Caudate nucleus (tissue), 63 donors: ENCODE measurements at places on chromosomes 12 and 14.

- DNase-seq: no peak
Observed at GRCh38 chr12:750366-751191, 1.8 kb upstream of the WNK1 start.

DNA sequence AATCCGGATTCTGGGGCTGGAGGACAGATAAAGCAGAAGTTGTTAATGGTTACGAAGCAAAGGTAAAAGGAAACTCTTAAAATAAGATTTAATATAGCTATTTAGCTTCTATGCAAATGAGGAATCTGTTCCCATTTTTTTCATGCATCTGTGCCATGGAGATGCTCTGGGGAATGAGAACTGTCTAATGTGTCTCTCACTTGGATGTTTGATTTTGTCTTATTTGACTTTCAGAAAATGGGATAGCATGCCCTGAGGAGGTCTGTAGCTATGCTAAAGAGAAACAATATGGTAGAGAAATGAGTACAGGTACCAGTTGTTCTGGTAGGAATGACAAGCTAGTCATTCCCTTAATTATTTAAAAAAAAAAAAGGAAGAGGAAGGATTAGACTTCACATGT is 24.3 kb downstream of the C12orf76 start:
- DNase-seq: no peak

GRCh38 chr14:94355191-94355794 is 32.2 kb upstream of the SERPINA6 start:
- DNase-seq: peak; percentile 10

DNA sequence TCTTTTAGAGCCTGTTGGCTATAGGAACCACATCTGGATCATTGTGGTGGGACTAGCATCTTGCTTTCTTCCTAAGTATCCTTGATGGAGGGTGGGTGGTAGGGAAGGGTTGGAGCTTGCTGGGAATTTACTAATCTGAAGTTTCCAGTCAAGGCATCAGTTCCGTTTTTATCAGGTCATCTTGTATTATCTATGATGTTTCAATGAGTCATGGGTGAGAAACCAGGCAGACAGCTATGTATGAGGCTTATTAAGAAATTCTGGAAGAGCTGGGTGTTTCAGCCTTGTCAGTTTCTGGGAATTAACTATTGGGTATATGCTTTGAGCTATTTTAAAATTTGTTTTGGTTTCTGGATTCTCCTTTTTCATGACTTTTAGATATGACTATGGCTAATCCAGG is 11.3 kb downstream of the TSFM start:
- DNase-seq: no peak

- DNase-seq: no peak
Observed at GRCh38 chr12:118355843-118356242, 16.9 kb downstream of the TAOK3 start.

- no peak for DNase-seq
Observed at GRCh38 chr14:72726444-72726843, 167.5 kb downstream of the DPF3 start.

GRCh38 chr12:9273276-9273675 is 65.1 kb upstream of the PZP start:
- DNase-seq: no peak
